Activated CD4-positive, alpha-beta T cell treated with anti-CD3 and anti-CD28 coated beads for 36 hours (primary cell): ENCODE measurements at places on chromosomes 1 and 21. TPM values are rescaled to one million over a fixed set of nuclear protein-coding genes. Genes with fewer than 3 reads are reported as not detected.

GRCh38 chr1:178232949-178233348 is 139.0 kb downstream of the RASAL2 start:
- no peak overlapping the region for H3K27ac ChIP-seq
- H3K36me3 ChIP-seq = no peaks in the 10 kb centered on the region
- DNase-seq = no peak
- no peaks in the 10 kb centered on the region for H3K27me3 ChIP-seq
- no peaks in the 10 kb centered on the region for H3K4me1 ChIP-seq

NOS1AP gene
- 0.34 TPM for total RNA-seq

GRCh38 chr1:199089393-199090122 is 450.7 kb downstream of the PTPRC start:
- H3K27ac ChIP-seq = no peak overlapping the region
- no peaks in the 10 kb centered on the region for H3K27me3 ChIP-seq
- no peak overlapping the region for H3K4me3 ChIP-seq
- H3K4me1 ChIP-seq = peaks cover 19% of the 10 kb centered on the region
- peak; percentile 57 for DNase-seq

- H3K4me3 ChIP-seq = peak within 1 kb of the TSS; percentile 97
- no peaks in the 10 kb centered on the region for H3K27me3 ChIP-seq
- DNase-seq = peak; percentile 73
- peaks cover 66% of the 10 kb centered on the region for H3K4me1 ChIP-seq
- H3K27ac ChIP-seq = peak within 1 kb of the TSS; percentile 98
- peaks cover 57% of the 10 kb centered on the region for H3K36me3 ChIP-seq
Measured at GRCh38 chr1:160522622-160523345, at the start of gene SLAMF6. Gene SLAMF6 (minus strand): TSS chr1:160523255. CDS start chr1:160523192, 63 bp downstream.
